ENCODE measurements at places on chromosomes 6 and 20.
A peak's percentile ranks its signal among the peaks of the same experiment; 100 is the strongest.

GRCh38 chr6:164178679-164179332, 764.3 kb downstream of the QKI start:
- no peak for DNase-seq

GRCh38 chr6:93679836-93680235, 260.5 kb upstream of the EPHA7 start:
- DNase-seq: no peak

GRCh38 chr20:63791497-63792156, 39.4 kb downstream of the ZBTB46 start:
- DNase-seq: no peak

DNA sequence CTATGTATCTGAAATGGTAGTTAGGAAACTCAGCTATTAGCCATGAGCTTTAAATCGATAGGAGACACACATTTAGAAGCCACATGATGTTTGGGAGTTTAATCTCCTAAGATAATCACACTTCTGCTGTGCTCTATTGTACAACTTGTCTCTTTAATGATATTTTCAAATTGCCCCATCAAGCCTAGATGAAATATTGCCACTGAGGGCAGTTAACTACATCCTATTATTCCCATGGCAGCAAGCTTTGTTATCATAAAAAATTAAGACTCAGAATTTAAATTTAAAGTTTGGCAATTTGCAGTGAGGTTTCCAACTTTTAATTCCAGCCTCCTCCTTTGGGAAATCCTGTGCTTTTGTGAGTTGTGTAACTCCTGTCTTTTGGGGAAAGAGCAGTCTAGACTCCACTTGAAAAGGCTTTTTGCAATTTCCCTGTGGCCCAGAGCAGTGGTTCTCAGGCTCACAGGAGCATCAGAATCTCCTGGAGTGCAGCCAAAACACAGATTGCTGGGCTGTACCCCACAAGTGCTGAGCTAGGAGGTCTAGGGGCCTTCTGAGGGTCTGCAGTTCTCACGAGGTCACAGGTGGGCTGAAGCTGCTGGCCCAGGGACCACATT, 792.4 kb downstream of the QKI start:
- no peak for DNase-seq

GRCh38 chr20:42080956-42081355, 462.8 kb upstream of the CHD6 start:
- DNase-seq: no peak

DNA sequence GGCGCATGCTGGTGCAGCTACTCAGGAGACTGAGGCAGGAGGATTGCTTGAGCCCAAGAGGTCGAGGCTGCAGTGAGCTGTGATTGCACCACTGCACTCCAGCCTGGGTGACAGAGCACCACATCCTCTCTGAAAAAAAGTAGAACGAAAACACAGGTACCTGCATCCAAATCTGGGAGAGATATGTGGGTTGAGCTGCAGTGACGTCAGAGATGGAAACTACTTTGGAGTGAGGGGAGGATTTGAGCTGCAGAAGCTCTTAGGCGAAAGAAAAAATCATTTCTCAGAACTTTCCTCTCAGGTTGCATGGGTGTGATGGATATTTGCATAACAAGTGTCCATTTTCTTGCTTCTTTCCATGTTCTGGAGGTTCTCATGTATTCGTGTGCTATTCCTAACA, 4.0 kb upstream of the TULP1 start:
- DNase-seq: no peak

DNA sequence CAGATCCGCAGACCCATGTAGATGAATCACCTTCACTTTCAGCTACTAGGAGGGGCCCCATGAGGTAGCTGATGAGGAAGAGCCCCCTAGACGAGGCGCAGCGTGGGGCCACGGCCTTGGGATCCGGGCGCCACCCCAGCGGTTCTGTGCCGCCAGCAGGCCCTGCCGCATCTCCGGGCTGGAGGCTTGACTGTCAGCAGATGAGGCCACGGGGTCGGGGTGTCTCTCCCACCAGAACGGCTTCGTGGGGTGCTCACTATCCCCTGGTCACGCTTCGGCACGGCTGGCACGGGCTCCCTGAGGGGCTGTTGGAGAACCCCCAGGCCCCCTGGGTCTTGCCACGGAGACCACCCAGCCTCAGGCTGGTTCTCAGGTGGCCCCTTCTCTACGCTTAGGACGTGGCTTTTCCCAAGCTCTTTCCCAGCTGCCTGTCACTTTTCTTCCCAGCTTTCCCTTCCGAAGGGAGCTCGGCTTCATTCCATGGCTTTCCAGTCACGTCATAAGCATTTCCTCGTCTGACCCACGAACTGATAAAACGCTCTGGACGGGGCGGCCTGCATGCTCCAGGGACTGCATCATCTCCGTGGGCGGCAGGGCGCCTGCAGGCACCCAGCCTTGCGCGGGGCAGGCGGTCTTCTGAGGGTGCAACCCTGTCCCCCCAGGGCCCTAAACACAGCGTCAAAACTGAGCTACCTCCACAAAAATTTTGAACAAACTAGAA, 85.9 kb downstream of the THBS2 start:
- DNase-seq: no peak

DNA sequence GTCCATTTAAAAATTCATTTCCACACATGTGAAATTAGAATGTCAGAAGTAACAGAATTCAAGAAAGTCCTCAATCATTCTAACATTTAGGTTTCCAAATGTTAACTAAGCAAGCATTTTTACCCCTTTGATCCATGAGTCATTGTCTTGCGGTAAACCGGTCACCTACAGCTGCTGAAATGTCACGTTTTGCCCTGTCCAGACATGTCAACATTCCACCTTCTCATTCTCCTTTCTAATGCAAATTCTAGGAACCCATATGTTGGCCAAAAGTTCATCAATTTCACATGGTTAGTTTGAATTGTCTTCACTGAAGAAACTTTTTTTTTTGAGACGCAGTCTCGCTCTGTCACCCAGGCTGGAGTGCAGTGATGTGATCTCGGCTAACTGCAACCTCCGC, 117.2 kb downstream of the IPCEF1 start:
- DNase-seq: no peak

GRCh38 chr6:291697-292505, at the start of gene DUSP22:
TSS of gene DUSP22 (plus strand) at chr6:292487. CDS start at chr6:292540, 53 bp downstream.
- DNase-seq: peak; percentile 57

DNA sequence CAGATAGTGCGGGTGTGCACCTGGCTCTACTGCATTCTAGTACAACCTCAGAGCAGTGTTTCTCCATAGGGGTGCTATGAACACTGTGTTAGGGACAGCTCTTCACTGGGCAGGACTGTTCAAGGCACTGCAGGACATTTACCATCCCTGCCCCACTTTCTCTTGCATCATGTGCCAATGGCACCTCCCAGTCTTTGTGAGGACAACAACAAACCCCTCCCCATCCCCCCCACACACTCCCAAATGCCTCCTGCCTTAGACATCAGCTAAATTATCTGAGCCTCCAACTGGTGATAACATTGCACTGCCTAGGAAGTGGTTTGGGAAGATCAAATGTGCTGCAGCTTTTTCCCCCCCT, 98.9 kb downstream of the FYN start:
- no peak for DNase-seq

GRCh38 chr6:7201732-7202541, 94.2 kb downstream of the RREB1 start:
- no peak for DNase-seq

GRCh38 chr20:13119583-13119982, 101.5 kb upstream of the ISM1 start:
- DNase-seq: peak; percentile 1

DNA sequence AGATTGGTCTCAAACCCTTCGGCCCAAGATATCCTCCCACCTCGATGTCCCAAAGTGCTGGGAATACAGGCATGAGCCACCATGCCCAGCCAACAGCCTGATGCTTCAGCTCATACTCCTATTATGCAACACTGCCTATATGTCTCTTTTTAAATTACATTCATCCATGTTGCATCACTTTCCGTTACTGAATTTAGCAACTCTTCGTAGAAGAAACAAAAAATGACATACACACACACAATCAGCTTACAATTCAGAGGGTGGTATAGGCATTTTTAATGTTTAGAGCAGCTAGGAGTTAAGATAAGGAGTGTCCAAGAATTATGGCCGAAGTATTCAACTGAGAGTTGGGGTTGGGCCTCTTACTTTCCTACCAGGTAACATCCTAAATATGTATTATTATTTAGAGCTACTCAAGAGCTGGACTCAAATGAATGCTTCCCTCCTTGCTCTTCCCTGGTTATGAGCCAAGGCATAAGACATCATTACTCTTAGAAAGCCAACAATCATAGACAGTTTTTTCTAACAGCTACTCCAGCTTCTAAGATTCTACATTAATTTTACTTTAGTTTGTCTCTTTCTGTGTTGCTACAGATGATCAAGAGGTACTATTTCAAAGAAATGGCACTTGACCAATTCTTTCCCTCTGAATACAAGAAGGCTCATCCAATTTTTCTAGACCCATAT, 62.0 kb upstream of the BMP5 start:
- no peak for DNase-seq

DNA sequence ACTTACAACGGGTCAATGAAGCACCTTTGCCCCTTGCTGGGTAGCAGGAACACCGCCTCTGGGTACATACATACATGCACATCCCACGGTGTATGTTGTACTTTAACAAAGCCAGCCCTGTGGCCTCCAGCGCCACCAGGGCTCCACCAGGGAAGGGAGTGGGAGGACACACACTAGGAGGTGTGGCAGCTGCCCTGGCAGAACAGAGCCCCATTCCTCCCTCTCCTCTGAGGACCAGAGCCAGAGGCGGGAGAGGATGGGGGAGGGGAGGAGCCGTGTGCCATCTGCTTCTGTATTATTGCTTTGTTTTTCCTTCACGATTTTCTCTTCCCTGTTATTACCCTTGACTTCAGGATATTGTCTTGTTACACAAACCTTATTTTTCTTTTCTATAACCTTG, 105.8 kb upstream of the TRAF3IP2 start:
- no peak for DNase-seq
